SJCRH30 (cell line): ENCODE measurements at places on chromosomes 2 and 18. TPM values are rescaled to one million over a fixed set of nuclear protein-coding genes. Genes with fewer than 3 reads are reported as not detected.
A peak's percentile ranks its signal among the peaks of the same experiment; 100 is the strongest.

Gene INPP5D
- 0.47 and 0.68 TPM in 2 replicates for total RNA-seq

- H3K27me3 ChIP-seq: no peaks in the 10 kb centered on the region
- H3K27ac ChIP-seq: no peak overlapping the region
- no peaks in the 10 kb centered on the region for H3K36me3 ChIP-seq
- peak overlapping the region; percentile 34 for H3K4me3 ChIP-seq
- DNase-seq: peak; percentile 56
These were observed 5.5 kb upstream of the SFT2D3 start for GRCh38 chr2:127695491-127696472.

DNA sequence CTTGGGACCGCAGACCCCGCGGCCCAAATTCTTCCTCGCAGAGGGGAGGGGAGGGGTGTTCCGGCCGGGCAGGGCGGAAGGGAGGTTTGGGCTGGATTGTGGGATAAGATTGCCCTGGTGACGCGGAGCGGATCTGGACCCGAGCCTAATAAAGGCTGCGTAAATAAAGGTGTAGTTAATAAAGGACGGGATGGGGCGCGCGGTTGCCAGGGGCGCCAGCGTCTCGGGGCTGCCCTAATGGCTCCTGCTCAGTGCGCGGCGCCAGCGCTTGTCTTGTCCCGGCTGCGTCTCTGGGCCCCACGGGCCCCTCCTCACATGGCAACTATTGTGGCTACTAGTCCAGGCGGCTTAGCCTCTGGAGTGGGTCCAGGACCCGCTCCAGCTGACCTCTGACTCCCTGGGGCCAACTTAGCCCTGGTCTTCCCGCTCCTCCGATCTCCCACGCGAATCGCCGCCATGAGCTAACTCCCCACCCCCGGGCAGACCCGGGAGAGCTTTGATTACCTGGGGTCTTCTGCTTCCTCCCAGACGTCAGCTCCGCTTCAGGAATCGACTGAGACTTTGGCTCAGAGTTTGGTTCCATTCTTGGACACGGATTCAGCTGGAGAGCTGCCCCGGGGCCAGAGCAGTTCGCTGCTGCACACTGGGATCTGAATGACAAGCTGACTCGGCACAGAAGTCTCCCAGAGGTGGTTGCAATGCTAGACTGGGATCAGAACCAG lies 36.5 kb downstream of the SLC25A52 start:
- H3K4me3 ChIP-seq: no peak overlapping the region
- H3K27me3 ChIP-seq: no peaks in the 10 kb centered on the region
- DNase-seq: no peak
- no peaks in the 10 kb centered on the region for H3K4me1 ChIP-seq
- no peak overlapping the region for H3K27ac ChIP-seq

DNA sequence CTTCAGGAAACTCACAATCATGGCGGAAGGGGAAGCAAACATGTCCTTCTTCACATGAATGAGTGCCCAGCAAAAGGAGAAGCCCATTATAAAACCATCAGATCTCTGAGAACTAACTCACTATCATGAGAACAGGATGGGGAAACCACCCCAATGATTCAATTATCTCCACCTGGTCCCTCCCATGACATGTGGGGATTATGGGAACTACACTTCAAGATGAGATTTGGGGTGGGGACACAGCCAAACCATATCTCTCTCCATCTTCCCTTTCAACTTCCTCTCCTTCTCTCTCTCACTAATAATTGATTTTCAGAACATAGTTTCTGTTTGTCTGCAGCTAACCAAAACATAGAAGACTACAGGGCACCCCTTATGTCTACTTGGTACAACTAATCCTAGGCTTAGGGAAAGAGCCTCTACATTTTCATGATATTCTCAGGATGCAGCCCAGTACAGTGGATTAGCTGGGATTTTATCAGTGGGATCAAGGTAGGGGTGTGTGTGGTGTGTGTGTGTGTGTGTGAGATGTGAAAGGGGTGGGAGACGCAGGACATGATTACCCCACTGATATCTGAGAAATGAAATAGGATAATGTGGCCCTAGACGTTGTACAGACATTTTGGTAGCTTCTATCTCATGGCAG lies 2.8 kb upstream of the ATF2 start:
- H3K27ac ChIP-seq: no peak overlapping the region
- H3K4me1 ChIP-seq: peaks cover 4% of the 10 kb centered on the region; the same call in 1 of the 2 replicates
- DNase-seq: no peak
- peaks cover 2% of the 10 kb centered on the region; the same call in 1 of the 2 replicates for H3K36me3 ChIP-seq

GRCh38 chr2:234491281-234491680 lies 5.6 kb downstream of the ARL4C start:
- no peaks in the 10 kb centered on the region for H3K27me3 ChIP-seq
- no peaks in the 10 kb centered on the region for H3K4me1 ChIP-seq
- no peak overlapping the region for H3K27ac ChIP-seq
- DNase-seq: no peak

- no peak overlapping the region for H3K4me3 ChIP-seq
- DNase-seq: no peak
- H3K4me1 ChIP-seq: no peaks in the 10 kb centered on the region
- H3K27me3 ChIP-seq: no peaks in the 10 kb centered on the region
- H3K36me3 ChIP-seq: no peaks in the 10 kb centered on the region
These were observed 179.9 kb upstream of the NETO1 start for GRCh38 chr18:73047688-73048087.

- DNase-seq: no peak
- H3K36me3 ChIP-seq: no peaks in the 10 kb centered on the region
- no peaks in the 10 kb centered on the region for H3K27me3 ChIP-seq
- H3K4me3 ChIP-seq: no peak overlapping the region
- H3K4me1 ChIP-seq: no peaks in the 10 kb centered on the region; the same call in 1 of the 2 replicates
- no peak overlapping the region for H3K27ac ChIP-seq
These were observed 5.0 kb downstream of the CD28 start for GRCh38 chr2:203711399-203711798.
